ENCODE measurements at places on chromosomes 1 and 21.

DNA sequence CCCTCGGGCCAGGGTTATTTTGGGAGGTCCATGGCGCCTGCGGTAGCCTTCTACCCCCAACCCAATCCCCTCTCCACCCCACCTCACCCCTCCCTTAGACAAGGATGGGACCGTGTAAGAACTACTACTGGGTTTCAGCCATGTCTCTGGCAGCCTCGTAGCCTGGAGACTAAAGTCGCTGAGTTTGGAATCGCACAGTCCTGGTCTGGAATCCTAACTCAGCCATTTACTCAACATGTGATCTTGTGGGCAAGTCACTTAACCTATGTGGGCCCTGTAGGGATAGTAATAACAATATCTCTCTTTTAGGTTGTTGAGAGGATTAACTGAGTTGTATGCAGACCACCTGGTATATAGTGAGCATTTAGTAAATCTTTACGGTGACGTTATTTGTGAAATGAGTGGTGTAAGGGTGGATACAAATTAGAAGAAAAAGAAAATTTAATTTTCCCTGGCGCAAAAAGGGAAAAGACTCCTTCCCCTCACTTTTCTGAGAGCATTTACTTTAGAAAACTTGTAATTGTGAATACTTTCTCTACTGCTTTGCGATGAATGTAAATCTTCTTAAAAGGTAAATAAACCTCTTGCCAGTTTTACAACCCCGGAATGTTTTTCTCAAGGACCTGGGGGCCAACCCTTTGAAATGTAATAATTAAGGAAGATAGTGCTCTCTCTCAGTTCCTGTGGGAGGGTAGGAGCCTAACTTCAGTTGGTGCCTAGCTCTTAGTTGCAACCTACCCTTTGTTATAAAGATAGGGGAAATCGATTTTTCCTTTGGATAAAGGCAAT lies 615 bp upstream of the MRPS15 start:
- peak; percentile 55 for DNase-seq

DNA sequence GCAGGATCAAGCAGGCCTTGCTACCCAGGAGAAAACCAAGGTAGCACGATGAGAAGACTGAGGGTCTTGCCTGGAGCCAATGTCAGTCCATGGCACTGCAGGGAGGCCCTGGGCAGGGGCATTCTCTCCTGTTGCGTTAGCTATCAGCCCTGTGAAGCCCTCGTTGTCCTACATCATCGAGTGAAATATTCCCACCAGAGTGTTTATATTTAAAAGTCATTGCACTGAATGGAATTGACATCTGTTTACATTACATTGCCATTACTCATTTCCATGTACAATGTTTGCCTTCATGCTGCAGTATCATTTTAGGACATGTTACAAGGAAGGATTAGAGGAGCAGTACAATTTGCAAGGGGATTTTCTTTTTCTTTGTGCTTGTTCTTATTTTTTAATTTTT lies 243.9 kb downstream of the KAZN start:
- DNase-seq: no peak

- no peak for DNase-seq
These were observed 9.6 kb downstream of the UMODL1 start for GRCh38 chr21:42080788-42081083.

- DNase-seq: no peak
These were observed 355.1 kb downstream of the GPATCH2 start for GRCh38 chr1:217275655-217276398.

- no peak for DNase-seq
These were observed 11.2 kb downstream of the MINDY1 start for GRCh38 chr1:150995460-150995859.

GRCh38 chr21:32298148-32298559 lies 501 bp upstream of the MRAP start:
- DNase-seq: no peak

DNA sequence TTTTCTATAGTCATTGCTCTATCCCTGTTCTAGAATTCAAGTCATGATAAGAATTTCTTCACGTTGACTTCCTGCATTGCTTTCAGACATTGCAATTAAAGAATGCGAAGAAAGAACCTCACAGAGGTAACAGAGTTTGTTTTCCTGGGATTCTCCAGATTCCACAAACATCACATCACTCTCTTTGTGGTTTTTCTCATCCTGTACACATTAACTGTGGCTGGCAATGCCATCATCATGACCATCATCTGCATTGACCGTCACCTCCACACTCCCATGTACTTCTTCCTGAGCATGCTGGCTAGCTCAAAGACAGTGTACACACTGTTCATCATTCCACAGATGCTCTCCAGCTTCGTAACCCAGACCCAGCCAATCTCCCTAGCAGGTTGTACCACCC lies 10.6 kb downstream of the APCS start:
- no peak for DNase-seq

DNA sequence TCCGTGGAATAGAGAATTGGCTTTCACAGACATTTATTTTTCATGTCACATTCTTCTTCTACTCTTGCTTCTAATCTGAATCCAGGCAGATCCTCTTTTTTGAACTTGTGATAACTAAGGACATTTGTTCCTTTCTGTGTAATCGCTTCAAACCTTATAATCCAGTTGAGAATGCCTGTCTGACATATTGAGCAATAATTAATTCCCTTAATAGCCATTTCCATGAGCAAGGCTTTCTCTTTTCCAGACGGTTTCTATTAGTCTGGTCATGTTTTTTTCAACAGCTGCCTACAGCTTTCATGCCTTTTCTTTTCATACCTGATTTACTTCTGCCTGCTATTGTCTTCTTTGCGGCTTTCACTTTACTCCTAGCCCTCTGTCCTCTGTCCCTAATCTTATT lies 163.4 kb downstream of the CYYR1 start:
- peak; percentile 39 for DNase-seq

DNA sequence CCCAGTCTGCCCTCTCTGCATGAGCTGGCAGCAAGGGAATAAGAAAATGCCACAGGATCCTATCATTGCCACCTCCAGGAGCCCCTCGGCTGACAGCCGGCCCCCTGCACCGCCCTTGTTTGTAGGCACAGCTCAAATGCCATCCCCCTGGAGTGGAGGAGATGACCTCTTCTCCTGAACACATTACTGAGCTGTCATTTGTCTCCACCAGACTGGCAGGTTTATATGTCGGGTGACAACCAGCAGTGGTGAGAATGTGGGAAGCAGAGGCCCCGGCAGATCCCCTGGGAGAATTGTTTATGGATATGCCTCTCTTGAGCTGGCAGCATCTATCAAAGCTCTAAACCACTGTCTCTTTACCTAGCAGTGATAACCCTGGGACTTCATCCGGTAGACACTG lies 135.4 kb upstream of the FMN2 start:
- DNase-seq: no peak

- DNase-seq: peak; percentile 20
These were observed 9.0 kb downstream of the NSL1 start for GRCh38 chr1:212782422-212783154.

GRCh38 chr1:11339346-11340232 lies 66.6 kb downstream of the UBIAD1 start:
- peak; percentile 94 for DNase-seq

DNA sequence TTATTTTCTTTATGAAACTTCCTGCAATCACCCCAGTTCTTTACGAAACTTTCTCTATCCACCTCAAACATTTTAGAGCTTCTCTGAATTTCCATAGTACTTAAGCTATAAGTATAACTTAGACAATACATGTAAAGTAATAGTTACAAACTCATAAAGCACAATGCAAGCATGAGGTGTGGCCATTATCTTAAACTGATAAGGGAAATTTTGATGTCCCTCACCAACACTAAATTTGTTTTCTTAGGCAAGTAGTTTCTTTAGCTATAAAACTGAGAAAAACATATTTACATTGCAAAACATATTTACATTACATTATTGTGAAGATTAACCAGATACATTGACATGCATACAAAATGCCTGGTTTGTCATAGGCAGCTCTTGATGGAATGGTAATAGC lies 146.4 kb upstream of the ATP1B1 start:
- no peak for DNase-seq

- DNase-seq: no peak
These were observed 225.2 kb upstream of the TNR start for GRCh38 chr1:175968486-175969172.

GRCh38 chr1:117215733-117216462 lies 5.2 kb upstream of the VTCN1 start:
- no peak for DNase-seq

DNA sequence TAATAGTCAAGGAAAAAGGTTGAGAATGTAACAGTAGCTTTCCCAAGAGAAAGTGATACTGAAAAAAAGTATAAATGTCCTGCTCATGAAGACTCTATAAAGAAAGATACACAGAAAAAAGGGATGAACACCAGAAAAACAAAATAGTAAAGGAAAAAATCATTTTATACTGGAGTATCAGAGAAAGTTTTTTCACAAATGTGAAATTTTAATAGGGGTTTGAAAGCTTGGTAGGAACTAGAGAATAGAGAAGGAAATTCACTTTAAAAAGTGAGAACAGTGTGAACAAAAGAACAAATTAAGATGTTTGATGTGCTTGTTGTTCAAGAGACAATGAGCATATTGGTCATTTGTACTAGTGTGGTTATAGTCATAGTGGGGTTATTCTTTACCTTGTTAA lies 25.6 kb downstream of the UCHL5 start:
- DNase-seq: no peak

GRCh38 chr1:186655876-186656275 lies 24.3 kb downstream of the PTGS2 start:
- no peak for DNase-seq

GRCh38 chr1:2564815-2565374 lies 8.7 kb downstream of the TNFRSF14 start:
- DNase-seq: no peak

- no peak for DNase-seq
These were observed 168.8 kb upstream of the B3GALT2 start for GRCh38 chr1:193355178-193355577.

GRCh38 chr1:235079443-235080296 lies 49.0 kb downstream of the TOMM20 start:
- DNase-seq: no peak

DNA sequence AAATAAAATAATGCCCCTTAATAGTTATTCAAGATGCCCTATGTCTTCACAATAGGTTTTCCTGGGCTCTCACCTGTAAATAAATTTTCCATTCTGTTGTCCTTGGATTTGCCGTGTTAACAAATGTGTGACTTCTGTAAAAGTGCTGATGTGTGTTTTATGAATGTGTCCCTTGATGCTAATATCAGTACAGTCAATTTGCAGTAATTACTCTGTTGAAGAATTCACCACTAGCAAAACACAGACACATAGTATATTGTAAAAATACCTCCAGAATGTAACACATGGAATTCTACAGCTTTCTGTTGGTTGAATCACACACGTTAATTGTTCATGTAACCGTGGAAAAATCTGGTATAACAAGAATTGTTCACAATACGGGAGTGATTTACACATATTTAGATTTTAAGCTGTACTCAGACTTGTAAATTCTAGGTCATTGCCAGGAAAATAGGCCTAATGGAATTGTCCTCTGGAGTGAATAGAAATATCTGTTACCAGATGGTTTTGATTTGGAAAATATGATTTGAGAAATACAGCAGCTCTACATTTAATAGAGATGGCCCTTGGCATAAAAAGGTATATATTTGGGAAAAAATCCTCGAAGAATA lies 36.7 kb upstream of the KCNK2 start:
- DNase-seq: no peak

GRCh38 chr1:185735701-185736064 lies 1.5 kb downstream of the HMCN1 start:
- no peak for DNase-seq

DNA sequence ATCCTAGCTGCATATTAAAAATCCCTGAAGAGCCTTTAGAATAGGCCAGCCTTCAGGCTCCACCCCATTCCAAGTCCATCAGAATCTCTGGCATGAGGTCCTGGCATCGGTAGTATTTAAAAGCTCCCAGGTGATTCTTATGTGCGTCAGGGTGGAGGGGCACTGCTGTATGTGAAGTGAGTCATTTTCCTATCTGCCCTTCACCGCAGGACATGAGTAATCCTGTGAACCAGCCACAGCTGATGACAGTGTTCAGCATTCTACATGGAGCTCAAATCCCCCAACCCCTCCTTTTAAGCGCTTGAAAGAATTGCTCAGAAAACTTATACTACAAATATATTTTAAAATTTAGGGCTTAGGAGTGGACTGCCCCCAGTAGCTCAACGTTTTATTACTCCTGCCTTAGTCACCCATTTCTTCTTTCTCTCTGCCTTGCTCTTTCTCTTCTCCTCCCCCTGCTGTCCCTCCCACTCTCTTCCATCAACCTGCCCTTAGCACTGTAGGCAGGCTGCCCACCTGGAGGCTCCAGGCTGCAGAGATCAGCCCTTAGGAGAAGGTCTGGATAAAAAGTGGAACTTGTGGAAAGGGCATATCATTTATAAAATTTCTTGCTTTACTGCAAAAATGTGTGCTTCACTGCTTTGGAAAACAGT lies 73.8 kb upstream of the ZNF281 start:
- DNase-seq: no peak

DNA sequence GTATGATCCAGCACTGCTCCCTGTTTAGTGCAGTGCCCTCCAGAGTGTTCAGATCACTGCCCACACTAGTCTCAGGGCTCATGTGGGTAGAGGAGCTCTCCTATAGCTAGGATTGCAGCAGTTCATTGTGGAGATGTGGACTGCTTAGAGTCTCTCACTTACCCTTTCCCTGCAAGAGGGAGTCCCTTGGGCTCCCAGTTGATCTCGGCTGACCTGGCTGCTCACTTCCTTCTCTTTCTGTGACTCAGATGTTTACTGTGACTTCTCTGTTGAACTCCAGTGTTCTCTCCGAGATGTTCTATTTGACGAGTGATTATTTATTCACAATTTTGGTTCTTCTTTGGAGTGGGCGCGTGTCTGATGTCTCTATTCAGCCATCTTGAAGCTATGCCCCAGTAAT lies 141.9 kb downstream of the PTBP2 start:
- no peak for DNase-seq

- no peak for DNase-seq
These were observed 50.6 kb upstream of the MRPS6 start for GRCh38 chr21:34022627-34023335.

- no peak for DNase-seq
These were observed 156.2 kb downstream of the TNFSF18 start for GRCh38 chr1:172894349-172895049.

GRCh38 chr1:2255420-2256369 lies 27.6 kb downstream of the SKI start:
- DNase-seq: no peak

- DNase-seq: no peak
These were observed 335.7 kb upstream of the NCAM2 start for GRCh38 chr21:20662514-20662913.

DNA sequence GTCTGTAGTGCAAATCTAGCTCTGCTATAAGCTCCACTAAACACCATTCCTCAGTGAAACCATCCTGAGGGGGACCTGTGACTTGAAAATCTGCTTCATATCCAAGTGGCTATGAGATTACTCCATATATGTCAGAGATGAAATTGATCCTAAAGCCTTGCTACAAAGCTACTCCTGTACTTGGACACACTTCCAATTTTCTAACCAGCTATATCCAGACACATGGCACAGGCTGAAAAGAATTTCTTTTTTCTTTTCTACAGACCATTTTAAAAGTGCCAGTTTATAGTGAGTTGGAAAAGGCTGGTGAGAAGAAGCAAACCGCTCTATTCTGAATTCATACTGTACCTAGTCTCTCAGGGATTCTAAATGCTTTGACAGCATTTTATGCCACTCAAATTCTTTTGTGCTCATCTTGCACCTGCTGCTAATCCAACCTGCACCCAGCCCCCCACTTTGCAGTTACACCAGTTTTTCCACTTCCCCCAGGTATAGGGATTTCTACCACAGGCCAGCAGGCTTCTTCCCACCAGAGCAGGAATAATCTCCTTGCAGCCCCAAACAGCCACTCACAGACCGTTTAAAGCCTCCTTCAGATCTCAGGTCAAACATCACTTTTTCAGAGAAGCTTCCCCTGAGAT lies 112.5 kb downstream of the RERE start:
- peak; percentile 59 for DNase-seq
